ENCODE measurements at places on chromosomes 12 and 14.

DNA sequence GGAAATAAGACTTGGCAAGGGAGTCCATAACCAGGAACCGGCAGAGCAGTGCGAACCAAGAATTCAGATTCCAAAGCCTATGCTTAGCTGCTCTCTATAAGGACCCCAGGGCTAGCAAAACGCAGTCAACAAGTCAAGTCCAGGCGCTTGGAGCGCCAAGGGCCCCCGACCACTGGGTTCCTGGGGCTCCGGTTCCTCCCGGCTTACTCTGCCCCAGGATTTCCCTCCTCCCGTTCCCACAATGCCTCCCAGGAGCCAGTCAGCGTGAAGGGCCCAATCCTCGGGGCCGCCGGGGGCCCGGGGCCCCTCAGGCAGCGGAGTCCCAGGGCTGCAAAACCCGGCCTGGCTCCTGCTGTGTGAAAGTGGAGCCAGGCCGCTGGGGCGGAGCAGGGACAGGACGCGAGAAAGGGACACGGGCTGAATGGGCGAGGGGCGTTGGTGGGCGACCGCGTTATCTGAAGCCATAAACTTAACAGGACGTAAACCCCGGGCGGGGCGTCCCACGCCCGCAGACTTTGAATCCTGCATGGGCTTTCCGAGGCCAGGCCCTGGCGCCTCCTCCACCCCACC, 1.5 kb downstream of the KRT8 start:
- peak; percentile 24 for DNase-seq

DNA sequence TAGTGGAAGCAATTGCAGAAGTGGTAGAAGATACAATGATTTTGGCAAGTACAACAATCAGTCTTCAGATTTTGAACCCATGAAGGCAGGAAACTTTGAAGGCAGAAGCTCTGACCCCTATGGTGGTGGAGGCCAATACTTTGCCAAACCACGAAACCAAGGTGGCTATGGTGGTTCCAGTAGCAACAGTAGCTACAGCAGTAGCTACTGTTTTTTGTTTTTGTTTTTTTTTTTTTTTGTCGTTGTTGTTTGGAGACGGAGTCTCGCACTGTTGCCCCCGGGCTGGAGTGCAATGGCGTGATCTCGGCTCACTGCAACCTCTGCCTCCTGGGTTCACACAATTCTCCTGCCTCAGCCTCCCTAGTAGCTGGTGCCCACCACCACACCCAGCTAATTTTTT, 47.4 kb downstream of the IFNG-AS1 start:
- DNase-seq: no peak

DNA sequence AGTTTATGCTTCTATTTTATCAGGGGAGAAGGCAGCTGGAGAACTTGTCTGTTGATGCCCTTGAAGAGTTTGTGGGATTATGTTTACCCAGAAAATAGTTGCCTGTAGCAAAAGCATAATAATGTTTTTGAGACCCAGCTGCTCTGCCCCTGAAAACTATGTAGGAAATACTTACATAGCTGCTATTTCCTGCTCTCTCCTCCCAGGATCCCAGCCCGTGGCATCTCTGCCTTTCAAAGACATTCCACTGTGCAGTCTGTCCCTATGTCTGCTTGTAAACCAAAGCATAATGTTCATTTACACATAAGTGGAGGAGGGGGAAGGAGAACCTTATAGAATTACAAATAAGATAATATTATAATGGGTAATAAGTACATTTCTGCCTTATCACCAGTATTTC, 198.7 kb downstream of the SYT1 start:
- no peak for DNase-seq

GRCh38 chr14:60975551-60975950, 5.3 kb downstream of the TRMT5 start:
- DNase-seq: no peak

DNA sequence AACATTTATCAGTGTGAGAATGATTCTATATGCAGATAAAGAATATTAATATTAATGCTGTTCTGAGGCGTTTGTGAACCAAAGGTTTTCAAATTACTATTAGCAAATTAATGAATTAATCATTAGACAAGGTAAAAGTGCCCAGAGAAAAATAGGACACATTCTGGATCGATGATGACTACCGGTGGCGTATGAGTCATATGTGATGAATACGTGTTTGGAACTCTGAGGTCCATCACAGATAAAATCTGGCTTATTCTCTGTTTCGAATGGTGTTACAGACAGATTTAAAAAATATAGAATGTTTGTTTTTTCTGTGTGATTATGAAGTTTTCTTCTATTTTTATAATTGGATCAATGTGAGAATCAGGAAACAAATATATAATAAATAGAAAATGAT, 79.2 kb upstream of the RTL1 start:
- no peak for DNase-seq

Measured in T follicular helper cell (primary cell).